A549 treated with dexamethasone at 1 μM for 4 hours (cell line): ENCODE measurements at places on chromosomes 6 and 20. TPM values are rescaled to one million over a fixed set of nuclear protein-coding genes. Genes with fewer than 3 reads are reported as not detected.

The PBOV1 gene
- not detected in 5 replicates for total RNA-seq

The KCNK15 gene
- 0.41 to 0.73 TPM (median 0.66 TPM) in 5 replicates for total RNA-seq

The HLA-DMB gene
- 1.4 to 1.9 TPM (median 1.7 TPM) in 5 replicates for total RNA-seq

The KCNK16 gene
- not detected in 5 replicates for total RNA-seq

The TCFL5 gene
- 3.6 to 4.3 TPM (median 3.8 TPM) in 5 replicates for total RNA-seq

The PTCHD4 gene
- 0.02 to 0.06 TPM (median 0.04 TPM) in 4 of 5 replicates, not detected in the other for total RNA-seq

The IL17F gene
- total RNA-seq = not detected in 5 replicates

The KIF25 gene
- 0.07 to 0.23 TPM (median 0.15 TPM) in 4 of 5 replicates, not detected in the other for total RNA-seq

The BEND6 gene
- total RNA-seq = 0.82 to 1.4 TPM (median 1.2 TPM) in 5 replicates

The KHDC1 gene
- 2.7 to 4.2 TPM (median 3.4 TPM) in 5 replicates for total RNA-seq

The BTN1A1 gene
- total RNA-seq = not detected in 5 replicates

The POLR1H gene
- total RNA-seq = 29.0 to 31.5 TPM (median 30.1 TPM) in 5 replicates

The ATP6V1G2 gene
- 0.42 to 0.88 TPM (median 0.78 TPM) in 5 replicates for total RNA-seq

The DSE gene
- total RNA-seq = 11.9 to 15.7 TPM (median 13.7 TPM) in 5 replicates

The GHRH gene
- total RNA-seq = not detected in 5 replicates

The HIVEP1 gene
- 7.4 to 11.7 TPM (median 11.1 TPM) in 5 replicates for total RNA-seq

The NRSN1 gene
- total RNA-seq = not detected in 5 replicates

The FAM217A gene
- total RNA-seq = not detected in 5 replicates

The AIF1 gene
- total RNA-seq = not detected in 5 replicates

The MRPS18B gene
- 66.3 to 102 TPM (median 69.2 TPM) in 5 replicates for total RNA-seq

The IMPG1 gene
- not detected in 5 replicates for total RNA-seq

The LY6G6D gene
- total RNA-seq = not detected in 5 replicates

The GRM1 gene
- 0.03 to 0.04 TPM in 2 of 5 replicates, not detected in the others for total RNA-seq

The DNPH1 gene
- 77.1 to 92.6 TPM (median 87.3 TPM) in 5 replicates for total RNA-seq
